ENCODE measurements at places on chromosomes 11 and 22.

DNA sequence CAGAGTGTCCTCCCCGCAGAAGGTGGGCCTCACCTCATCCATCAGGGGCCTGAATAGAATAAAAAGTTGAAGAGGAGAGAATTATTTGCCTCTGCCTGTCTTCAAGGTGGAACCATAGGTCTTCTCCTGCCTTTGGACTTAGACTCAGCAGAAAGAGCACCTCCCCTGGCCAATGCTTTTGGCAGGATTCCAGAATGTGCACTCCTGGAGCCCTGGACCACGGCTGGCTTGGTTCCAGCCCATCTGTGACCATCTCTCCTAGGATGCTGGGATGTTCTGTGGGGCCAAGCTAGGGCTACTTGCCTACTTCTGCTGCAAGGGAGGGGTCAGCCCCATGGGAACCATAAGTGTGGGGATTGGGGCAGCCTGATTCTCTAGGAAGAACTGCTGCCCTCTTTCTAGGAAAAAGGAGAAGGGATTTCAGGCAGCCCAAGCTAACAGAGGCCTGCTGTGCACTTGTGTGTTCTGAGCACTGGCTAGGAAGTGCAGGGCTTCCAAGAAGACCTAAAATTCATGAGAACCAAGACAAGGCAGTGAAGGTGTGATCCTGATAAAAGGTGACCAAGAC lies 32.2 kb upstream of the SHANK2 start:
- DNase-seq, result peak; percentile 89

DNA sequence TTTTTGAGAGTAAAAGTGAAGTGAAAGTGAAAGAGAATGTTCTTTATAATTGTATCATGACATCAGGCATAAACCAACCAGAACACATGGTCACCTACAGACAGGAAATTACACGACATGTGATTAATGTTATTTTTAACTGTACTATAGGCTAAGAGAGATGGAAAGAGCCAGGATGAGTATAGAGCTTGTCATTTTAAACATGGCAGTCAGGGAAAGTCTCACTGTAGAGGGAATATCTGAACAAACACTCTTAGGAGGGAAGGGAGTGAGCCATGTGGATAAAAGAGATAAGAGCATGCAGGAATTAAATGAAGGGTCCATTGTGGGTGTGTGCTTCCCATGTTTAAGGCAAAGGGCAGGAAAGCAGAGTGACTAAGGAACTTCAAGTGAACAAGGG lies 599.1 kb upstream of the FAT3 start:
- no peak for DNase-seq

- no peak for DNase-seq
Observed at GRCh38 chr11:132208477-132209055, 838.2 kb downstream of the NTM start.

DNA sequence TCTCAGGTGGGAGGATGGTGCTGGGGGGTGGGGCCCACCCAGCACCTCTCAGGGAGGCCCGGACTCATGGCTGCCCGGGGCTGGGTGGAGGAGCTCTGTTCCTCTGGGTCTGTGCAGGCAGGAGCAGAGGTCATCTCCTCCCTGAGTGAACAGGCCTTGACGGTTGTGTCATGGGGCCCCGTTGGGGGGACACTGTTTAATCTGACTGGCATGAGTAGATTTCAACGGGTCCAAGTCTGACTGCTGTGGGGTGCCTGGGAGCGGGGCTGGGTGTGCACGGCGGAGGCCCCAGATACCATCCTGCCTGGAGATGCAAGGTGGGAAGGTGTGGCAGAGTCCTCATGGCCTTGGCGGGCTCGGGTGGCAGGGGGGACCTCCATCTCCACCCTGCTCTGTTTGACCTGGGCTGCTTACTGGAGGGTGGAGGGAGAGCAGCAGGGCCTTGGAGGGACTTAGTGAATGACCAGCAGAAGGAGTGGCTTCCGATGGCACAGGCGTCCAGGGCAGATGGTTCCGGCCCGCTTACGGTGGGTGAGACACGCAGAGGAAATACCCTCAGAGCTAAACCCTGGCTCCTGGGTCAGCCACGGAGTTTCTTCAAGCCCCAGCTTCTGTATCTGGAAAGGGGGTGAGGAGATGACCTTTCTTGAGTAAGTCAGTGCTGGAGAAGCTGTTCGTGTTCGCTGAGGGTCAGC lies 48.7 kb downstream of the SMIM38 start:
- DNase-seq, result no peak

DNA sequence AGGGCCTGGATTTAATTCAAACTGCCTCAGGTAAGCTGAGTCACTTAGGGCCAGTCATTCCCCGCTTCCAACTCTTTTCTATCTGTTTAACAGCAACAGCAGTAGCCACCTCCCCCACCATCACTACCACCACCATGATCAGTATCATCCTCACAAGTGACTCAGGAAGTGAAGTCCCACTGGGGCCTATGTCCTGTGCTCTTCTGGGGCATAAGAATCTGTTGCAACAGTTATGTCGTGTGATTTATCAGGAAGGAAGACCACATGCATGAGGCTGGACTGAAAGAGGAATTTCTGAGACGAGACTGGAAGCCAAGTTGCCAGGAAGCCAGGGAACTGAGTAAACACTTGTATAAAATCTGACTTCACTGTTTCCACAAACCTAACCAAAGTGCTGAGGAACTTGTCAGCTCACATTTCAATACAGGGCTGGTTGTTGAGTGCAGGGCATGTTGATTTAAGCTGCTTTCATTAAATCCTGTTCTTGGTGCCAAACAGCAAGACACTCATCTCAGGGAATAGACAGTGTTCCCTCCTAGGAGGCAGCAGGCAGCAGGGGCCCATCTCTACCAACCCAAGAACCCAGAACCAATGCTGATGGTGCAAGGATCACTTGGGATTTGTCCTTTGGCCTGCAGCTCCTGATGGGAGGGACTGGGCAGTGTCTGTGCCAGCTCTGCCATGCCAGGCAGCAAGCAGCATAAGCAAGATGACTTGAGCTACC lies 226.7 kb upstream of the NARS2 start:
- DNase-seq, result no peak

- DNase-seq, result no peak
Observed at GRCh38 chr11:68508425-68508824, 47.9 kb downstream of the PPP6R3 start.

- no peak for DNase-seq
Observed at GRCh38 chr11:66313321-66314185, 3.3 kb downstream of the CD248 start.

GRCh38 chr11:24324211-24324610 lies 172.6 kb upstream of the LUZP2 start:
- no peak for DNase-seq

DNA sequence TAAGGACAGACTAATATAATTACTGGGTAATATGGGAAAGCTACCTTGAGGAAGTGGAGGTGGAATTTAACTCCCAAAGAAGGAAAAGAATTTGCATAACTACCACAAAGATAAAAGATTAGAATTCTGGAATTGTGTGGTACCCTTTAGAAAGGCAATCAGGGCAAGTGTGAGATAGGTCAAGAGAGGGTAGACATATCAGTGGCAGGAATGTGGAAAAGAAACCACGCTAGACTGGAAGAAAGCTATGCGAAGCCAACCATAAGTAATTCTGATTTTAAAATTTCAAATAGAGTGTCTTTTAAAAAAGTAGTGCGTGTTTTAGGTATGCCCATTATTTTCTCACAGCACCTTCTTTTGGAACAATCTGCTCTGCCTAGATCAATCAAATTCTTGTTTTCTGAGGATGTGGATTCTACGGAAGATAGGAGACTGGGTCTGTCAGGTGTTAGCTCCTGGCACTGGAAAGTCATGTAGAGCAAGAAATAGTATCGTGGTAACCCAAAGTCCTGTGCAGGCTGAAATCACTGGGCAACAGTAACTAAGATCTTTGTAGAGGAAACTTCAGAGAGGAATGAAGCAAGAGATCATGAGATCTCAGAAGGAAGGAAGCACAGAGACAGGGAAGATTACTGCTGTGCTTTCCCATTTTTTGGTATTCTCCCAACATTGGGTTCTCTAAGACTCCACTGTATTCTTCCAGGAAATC lies 111.3 kb upstream of the MTMR2 start:
- no peak for DNase-seq

DNA sequence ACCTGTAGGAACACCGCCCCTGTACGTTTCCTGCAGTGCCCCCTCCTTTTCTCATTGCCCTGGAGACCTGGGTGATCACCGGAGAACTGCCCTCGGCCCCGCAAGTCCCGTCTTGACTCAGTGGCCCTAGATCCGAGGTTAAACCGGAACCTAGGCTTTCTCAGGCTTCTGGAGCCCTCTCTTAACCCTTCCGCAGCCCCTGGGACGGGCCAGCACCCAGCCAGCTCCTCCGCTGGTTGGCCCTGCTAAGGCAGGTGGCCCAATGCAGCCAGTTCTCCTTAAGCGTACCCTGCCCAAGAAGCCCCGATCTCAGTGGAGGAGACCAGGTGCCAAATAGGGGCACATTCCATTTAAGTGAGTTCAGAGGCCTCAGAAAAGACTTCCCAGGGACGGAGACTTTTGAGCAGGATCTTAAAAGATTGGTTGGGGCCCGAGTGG lies 776 bp downstream of the NLRX1 start:
- DNase-seq, result no peak

DNA sequence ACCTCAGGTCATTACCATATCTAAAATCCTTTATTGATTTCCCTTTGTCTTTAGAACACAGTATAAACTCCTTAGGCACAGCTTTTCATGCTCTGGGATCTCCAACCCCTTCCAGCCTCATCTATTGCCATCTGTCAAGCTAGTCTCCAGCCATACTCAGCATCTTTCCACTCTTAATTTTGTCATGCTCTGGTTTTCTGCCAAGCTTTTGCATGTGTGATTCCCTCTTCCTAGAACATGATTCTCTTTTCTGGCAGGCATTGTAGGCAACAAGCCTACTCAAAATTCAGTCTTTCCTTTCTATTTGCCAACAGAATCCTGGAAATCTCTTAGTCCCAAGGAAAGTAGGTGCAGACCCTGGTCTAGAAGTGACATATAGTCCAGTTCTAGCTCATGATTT lies 35.5 kb upstream of the SLC6A5 start:
- no peak for DNase-seq

DNA sequence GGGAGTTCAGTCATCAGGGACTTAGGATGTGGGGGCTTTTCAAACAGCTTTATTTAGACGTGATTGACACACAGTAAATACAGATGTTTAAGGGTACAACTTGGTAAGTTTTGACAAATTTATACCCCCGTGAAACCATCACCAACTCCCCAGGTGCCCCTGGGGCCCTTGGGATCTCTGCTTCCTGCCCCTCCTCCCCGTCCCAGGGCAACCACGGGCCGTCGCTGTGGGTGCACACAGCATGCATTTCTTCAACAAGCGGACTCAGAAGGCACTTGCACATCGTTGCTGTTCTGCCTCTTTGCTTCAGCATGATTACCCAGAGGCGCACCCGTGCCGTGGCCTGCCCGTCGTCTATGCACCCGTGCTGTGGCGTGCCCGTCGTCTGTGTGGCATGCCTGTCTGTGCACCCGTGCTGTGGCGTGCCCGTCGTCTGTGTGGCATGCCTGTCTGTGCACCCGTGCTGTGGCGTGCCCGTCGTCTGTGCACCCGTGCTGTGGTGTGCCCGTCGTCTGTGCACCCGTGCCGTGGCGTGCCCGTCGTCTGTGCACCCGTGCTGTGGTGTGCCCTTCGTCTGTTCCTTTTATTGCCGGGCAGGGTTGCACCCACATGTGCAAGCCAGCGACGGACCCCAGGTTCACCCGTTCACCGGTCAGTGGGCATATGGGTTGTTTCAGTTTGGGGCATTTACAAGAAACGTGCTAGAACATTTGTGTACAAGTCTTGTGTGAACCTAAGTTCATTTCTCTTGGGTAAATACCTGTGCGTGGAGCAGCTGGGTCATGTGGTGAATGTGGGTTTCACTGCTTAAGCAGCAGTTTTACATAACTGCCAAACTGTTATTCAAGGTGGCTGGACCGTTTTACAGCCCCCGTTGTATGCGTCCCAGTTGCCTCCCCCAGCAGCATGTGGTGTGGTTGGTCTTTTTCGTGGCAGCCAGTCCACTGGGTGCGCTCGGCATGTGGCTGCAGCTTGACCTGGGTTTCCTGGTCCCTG lies 8.3 kb downstream of the CD81 start:
- DNase-seq, result no peak

GRCh38 chr11:68048681-68049508 lies 10.1 kb downstream of the TCIRG1 start:
- no peak for DNase-seq

DNA sequence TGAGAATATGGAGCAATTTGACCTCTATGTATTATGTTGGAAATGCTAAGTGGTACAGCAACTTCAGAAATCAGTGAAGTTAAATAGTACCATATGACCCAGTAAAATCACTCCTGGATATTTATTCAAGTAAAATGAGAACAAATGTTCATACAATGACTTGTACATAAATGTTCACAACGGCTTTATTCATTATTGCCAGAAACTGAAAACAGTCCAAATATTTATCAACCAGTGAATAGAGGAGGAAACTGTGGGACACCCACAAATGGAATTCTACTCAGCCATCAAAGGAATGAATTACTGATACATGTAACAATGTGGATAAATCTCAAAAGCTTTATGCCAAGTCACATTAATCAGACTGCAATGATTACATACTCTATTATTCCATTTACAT lies 416.3 kb downstream of the AASDHPPT start:
- no peak for DNase-seq

GRCh38 chr11:20011307-20011951 lies 148.8 kb downstream of the DBX1 start:
- DNase-seq, result no peak

DNA sequence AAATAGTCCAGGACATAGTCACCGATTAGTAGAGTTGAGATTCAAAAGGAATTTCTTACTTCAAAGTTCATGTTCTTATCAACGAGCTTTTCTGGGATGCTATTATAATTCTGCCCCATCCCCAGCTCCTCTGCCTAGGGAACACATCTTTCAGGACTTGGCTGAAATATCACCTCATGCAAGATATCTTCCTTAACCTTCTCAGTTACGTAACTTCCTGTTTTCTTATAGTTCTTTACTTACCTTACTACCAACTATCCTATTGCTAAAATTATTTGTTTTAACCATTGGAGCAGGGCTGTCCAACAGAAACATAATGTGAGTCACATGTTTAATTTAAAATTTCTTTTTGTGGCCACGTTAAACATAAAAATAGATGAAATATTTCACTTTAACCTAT lies 2.3 kb downstream of the NARS2 start:
- DNase-seq, result no peak

GRCh38 chr11:70577948-70578347 lies 179.6 kb downstream of the CTTN start:
- no peak for DNase-seq

GRCh38 chr11:73989156-73989555 lies 6.5 kb upstream of the UCP2 start:
- peak; percentile 55 for DNase-seq

- DNase-seq, result no peak
Observed at GRCh38 chr22:39985383-39986035, 9.2 kb upstream of the FAM83F start.

DNA sequence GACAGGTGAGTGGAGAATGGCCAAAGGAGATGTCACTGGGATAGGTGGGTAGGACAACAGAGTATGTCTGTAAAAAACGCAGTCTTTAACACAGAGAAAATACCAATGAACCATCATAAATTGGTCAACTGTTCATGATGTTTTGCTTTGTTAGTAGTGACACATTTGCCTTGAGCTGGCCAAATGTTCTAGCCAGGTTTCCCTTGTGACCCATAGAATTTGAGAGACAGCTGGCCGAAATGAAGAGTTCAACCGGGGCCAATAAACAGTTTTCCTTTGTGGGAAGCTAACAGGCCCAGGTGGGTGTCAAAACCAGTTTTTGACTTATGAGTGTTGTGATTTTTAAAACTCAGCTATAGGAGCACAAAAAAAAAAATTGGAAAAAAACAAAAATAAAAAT lies 116.6 kb upstream of the BID start:
- no peak for DNase-seq

- no peak for DNase-seq
Observed at GRCh38 chr11:30505603-30506002, 80.5 kb downstream of the MPPED2 start.
